Fibroblast of gingiva (primary cell): ENCODE measurements at places on chromosomes 12 and 14.
A peak's percentile ranks its signal among the peaks of the same experiment; 100 is the strongest.

DNA sequence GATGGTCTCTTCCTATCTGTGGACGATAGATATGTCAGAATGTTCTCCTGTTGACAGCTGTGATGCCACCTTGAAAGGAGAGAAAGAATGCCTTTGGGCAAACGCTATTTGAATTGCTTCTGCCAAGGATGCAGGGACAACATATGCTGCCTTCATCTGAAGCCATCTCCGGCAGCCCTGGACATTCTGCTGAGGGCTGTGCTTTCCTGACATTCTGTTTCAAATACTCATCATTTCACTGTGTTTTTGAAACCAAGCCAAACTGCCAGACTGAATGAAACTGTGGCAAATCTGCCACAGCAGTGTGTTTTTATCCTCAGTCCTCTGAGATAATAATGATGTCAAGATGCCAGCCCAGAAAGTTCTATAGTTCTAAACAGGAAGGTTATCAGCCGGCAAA lies 85.8 kb upstream of the BCAT1 start:
- no peak for DNase-seq

GRCh38 chr14:87667659-87668058 lies 325.3 kb downstream of the GALC start:
- no peak for DNase-seq

- DNase-seq: no peak
Observed at GRCh38 chr12:101004898-101005297, 205.1 kb downstream of the SLC5A8 start.

GRCh38 chr14:104792101-104792884 lies 3.3 kb downstream of the AKT1 start:
- DNase-seq: peak; percentile 14

- no peak for DNase-seq
Observed at GRCh38 chr12:117629454-117629853, 268.0 kb upstream of the NOS1 start.

DNA sequence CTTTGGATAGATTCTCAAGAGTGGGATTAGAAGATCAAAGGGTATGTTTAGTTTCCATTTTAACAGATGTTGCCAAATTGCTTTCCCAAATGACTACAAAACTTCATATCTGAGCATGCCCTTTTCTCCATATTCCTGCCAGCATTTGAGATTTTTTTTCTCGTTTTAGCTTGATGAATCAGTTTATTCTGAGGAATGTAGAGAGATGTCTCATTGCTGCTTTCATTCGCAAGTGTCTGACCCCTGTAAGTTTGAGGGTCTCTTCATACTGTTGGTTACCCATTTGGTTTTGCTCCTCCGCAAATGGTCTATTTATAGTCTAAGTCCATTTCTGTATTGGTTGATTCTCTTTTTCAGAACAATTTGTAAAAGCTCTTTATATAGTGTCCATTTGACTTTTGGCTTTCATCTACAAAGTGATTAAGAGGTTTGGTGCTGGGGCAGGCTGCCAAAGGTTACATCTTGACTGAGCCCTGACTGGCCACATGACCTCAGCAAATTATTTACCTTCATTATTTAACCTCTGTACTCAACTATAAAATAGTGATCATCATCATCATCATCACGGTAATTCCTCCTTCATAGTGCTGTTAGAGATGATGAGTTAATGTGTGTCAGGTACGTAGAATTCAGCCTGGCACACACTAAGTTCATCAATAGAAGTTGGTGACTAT lies 33.6 kb downstream of the HCAR2 start:
- peak; percentile 71 for DNase-seq

GRCh38 chr12:45273717-45274271 lies 57.9 kb downstream of the ANO6 start:
- peak; percentile 69 for DNase-seq

DNA sequence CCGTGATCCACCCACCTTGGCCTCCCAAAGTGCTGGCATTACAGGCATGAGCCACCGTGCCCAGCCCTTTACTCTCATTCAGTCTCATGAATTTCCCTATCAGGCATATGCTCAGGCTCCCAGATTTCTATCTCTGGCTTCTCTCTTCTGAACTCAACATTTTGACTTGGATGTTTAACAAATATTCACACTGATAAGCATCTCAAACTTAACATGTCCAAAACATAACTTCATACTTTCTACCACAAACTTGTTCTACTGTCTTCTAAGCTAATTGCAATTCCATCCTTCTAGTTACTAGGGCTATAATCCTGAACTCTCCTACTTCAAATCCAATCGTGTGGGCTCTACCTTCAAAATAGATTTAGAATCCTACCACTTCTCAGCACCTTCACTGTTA lies 73.9 kb upstream of the PAWR start:
- DNase-seq: no peak

DNA sequence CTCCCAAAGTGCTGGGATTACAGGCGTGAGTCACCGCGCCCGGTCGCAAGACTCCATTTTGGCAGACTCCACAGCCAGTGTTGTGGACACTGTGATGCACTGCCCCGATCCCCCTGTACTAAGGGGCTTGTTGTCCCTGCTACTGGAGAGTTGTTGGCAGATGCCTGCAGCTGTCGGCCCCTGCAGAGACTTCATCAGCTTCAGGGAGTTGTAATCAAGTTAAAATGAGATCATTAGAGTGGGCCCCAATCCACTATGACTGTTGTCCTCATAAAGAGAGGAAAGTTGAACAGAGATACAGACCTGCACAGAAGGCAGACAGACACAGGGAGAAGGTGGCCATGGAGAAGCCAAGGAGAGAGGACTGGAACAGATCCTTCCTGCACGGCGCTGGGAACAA lies 23.7 kb upstream of the TUBA1A start:
- DNase-seq: no peak

DNA sequence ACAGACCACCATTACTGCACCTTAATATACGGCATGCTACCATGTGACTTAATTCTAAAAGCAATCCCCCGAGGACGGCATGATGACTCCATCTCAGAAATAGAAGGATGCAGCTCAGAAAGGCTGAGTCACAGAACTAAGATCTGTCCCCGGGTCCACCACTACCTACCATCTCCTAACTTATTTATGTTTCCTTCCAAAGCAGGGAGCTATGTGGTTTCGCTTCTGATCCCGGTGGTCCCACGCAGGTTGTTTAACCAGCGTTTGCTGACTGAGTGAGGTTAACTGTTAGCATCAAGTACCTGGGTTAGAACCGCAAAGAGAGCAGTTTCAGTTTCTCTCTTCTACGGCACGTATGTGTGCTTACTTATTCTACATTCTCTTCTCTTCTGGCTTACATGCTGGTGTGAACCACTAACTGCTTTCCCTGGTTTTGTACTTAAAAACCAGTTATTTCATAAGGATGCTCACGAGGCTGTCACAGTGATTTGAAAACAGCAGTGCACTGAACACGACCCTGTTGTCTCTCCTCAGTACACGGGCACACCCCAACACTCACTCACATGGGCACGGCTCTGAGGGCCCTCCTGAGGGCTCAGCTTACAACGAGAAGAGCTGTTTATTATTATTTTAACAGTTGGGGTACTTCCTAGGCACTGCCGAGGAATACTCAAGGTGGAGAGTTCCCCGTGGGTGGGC lies 66.7 kb downstream of the CCDC88C start:
- no peak for DNase-seq

- no peak for DNase-seq
Observed at GRCh38 chr14:53265025-53265424, 111.9 kb upstream of the DDHD1 start.

- no peak for DNase-seq
Observed at GRCh38 chr12:89153341-89153740, 199.0 kb downstream of the DUSP6 start.
